ENCODE measurements at places on chromosomes 13 and 19. TPM values are rescaled to one million over a fixed set of nuclear protein-coding genes. Genes with fewer than 3 reads are reported as not detected.
A peak's percentile ranks its signal among the peaks of the same experiment; 100 is the strongest.

GRCh38 chr13:113468472-113469201, 15.3 kb upstream of the ADPRHL1 start:
- H3K27me3 ChIP-seq: no peaks in the 10 kb centered on the region
- H3K27ac ChIP-seq: no peak overlapping the region
- H3K36me3 ChIP-seq: peaks cover 54% of the 10 kb centered on the region
- DNase-seq: no peak
- no peaks in the 10 kb centered on the region for H3K4me1 ChIP-seq
- no peak overlapping the region for H3K4me3 ChIP-seq

DNA sequence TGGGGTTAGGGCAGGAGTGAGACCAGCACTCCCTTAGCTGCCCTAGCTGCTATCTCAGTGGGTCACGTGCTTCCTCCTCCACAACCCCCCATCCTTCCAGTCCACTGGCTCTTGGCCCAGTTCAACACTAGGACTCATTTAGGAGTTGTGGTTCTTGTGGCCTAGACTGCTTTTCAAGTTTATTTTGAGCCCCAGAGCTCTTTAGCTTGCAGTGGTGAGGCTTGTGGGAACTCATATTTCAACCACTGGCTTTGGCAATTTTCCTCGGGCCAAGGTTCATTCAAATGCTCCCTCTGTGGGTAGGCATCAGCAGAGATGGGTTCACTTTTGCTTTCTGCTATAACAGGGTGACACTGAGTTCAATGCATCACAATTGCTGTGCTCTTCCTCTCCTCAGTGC, 436.2 kb upstream of the SLITRK5 start:
- H3K36me3 ChIP-seq: no peaks in the 10 kb centered on the region
- no peak overlapping the region for H3K4me3 ChIP-seq
- no peaks in the 10 kb centered on the region for H3K27me3 ChIP-seq
- no peak overlapping the region for H3K27ac ChIP-seq
- DNase-seq: no peak

GRCh38 chr19:19566306-19566705, 28.2 kb downstream of the CILP2 start:
- DNase-seq: no peak
- H3K27me3 ChIP-seq: no peaks in the 10 kb centered on the region

DNA sequence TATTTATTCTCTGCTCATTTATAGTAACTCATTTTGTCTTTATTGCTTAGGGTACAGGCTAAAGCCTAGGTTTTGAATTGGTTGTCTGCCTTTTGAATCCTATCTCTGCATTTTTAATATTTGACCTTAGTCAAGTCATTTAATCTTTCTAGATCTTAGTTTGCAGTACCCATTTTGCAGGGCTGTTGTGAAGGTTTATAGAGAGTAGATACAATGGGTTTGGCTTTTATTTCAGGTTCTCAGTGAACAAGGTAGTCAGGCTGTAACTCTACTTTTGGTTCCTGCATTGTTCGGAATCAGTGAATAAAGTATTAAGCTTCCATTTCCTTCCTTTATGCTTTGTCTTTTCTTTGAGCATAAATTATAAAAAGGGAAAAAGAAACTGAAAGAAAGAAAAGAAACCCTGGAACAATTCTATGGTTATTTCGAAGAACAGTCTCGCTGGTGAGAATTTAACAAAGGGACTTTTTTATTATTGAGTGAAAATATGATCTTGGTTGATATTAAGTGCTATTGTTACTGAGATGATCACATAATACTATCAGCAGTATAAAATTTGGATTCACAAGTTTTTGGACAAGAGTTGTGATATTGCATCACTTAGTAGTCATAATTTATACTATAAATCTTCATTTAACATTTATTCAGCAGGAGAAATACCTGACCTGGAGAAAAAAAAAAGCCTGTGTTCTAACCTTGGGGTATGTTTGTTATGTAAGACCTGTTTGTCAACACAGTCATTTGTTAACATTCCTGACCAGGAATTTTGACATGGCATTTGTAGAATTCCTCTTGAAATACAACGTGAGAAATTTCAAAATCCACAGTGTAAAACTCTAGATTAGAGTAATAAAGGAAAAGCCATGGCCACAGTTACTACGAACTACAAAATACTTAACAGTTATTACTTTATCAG, 91.3 kb downstream of the ZMYM2 start:
- no peaks in the 10 kb centered on the region for H3K27me3 ChIP-seq
- H3K27ac ChIP-seq: peak overlapping the region; percentile 17
- H3K4me3 ChIP-seq: no peak overlapping the region
- peaks cover 53% of the 10 kb centered on the region for H3K36me3 ChIP-seq
- H3K4me1 ChIP-seq: peaks cover 14% of the 10 kb centered on the region

- H3K27ac ChIP-seq: peak overlapping the region; percentile 85
- DNase-seq: peak; percentile 49
- H3K36me3 ChIP-seq: peaks cover 26% of the 10 kb centered on the region
- H3K4me3 ChIP-seq: no peak overlapping the region
- H3K27me3 ChIP-seq: no peaks in the 10 kb centered on the region
- H3K4me1 ChIP-seq: peaks cover 28% of the 10 kb centered on the region
Measured at GRCh38 chr13:51770681-51771417, 33.1 kb downstream of the DHRS12 start.

DNA sequence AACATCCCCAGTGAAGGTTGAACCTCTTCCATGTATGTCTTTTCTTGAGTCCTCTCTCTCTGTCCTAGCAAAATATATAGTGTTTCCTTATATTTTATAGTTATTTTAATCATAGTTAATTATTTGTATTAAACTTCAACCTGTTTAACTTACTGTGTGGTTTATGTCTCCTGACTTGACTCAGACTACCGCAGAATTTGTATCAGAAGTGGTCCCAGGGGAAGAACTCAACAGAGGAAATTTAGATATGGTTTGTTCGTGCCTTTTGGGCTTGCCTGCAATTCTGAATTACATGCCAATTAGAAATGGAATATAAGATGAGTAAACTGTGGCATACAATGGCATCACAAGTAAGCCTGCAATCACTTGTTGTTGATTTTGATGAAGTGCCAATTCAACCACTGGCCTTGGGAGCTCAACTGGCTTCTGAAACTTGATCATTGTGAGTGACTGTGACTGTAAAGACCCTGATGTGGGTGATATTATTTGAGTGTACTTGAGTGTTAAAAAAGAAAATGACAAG, 1459.5 kb upstream of the PCDH20 start:
- no peak for DNase-seq
- no peak overlapping the region for H3K4me3 ChIP-seq
- no peaks in the 10 kb centered on the region for H3K36me3 ChIP-seq
- no peak overlapping the region for H3K27ac ChIP-seq
- H3K27me3 ChIP-seq: no peaks in the 10 kb centered on the region

- peak overlapping the region; percentile 90 for H3K27ac ChIP-seq
- H3K4me1 ChIP-seq: peaks cover 30% of the 10 kb centered on the region
- DNase-seq: no peak
- peaks cover 20% of the 10 kb centered on the region for H3K27me3 ChIP-seq
- H3K36me3 ChIP-seq: peaks cover 23% of the 10 kb centered on the region
Measured at GRCh38 chr19:41350735-41351338, 2.9 kb downstream of the TGFB1 start.

GRCh38 chr19:10625762-10626138, 397 bp downstream of the SLC44A2 start:
- H3K4me3 ChIP-seq: peak overlapping the region; percentile 64
- H3K36me3 ChIP-seq: peaks cover 23% of the 10 kb centered on the region
- DNase-seq: no peak

DNA sequence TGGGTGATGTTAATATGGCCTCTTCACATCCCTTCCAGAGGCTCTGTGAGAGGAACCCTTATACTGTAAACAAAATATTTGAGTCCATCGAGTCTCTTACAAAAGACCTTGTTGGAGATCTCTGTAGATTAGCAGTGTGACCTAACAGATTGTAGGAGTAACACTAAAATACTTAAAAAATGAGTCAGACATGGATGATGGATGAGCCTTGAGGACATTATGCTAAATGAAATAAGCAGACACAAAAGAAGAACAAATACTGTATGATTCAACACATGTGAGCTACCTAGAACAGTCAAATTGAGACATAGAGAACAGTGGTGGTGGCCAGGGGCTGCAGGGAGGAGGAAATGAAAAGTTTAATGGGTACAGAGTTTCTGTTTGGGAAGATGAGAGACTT, 152.2 kb upstream of the UBL3 start:
- no peak overlapping the region for H3K4me3 ChIP-seq
- H3K27ac ChIP-seq: no peak overlapping the region
- no peaks in the 10 kb centered on the region for H3K36me3 ChIP-seq
- H3K27me3 ChIP-seq: no peaks in the 10 kb centered on the region
- no peak for DNase-seq

- no peak overlapping the region for H3K27ac ChIP-seq
- no peaks in the 10 kb centered on the region for H3K4me1 ChIP-seq
- peaks cover 76% of the 10 kb centered on the region for H3K27me3 ChIP-seq
- H3K36me3 ChIP-seq: no peaks in the 10 kb centered on the region
Measured at GRCh38 chr13:112200200-112200599, 133.3 kb downstream of the SOX1 start.

- H3K4me3 ChIP-seq: no peak overlapping the region
- H3K27ac ChIP-seq: no peak overlapping the region
- peaks cover 93% of the 10 kb centered on the region for H3K4me1 ChIP-seq
- H3K36me3 ChIP-seq: peaks cover 97% of the 10 kb centered on the region
- no peaks in the 10 kb centered on the region for H3K27me3 ChIP-seq
Measured at GRCh38 chr19:41299755-41300089, 10.2 kb upstream of the CCDC97 start.

DNA sequence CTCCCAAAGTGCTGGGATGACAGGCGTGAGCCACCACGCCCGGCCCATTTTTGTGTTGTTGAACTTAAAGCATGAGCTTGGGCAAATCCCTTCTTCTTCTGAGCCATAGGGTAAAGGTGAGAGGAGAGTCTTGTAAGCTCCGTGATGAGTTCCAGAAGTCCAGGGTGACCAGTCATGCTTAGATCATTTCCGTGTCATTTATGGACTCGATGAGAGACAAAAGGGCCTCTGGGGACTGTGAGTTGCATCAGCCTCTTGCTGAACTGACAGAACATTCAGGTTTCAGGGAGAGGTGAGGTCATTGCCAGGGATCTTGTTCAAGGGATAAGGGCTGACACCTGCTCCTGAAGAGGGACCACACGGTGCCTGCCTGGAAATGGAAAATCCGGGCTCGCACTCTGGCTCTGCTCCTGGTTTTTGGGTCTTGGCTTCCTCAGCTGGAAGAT, 53.6 kb downstream of the GADD45B start:
- H3K27ac ChIP-seq: no peak overlapping the region
- peaks cover 4% of the 10 kb centered on the region for H3K4me1 ChIP-seq
- H3K4me3 ChIP-seq: no peak overlapping the region
- DNase-seq: no peak
- no peaks in the 10 kb centered on the region for H3K27me3 ChIP-seq

GRCh38 chr19:35013820-35014754, 14.0 kb downstream of the GRAMD1A start:
- H3K27me3 ChIP-seq: no peaks in the 10 kb centered on the region
- no peak overlapping the region for H3K27ac ChIP-seq
- no peak overlapping the region for H3K4me3 ChIP-seq
- H3K36me3 ChIP-seq: peaks cover 93% of the 10 kb centered on the region
- H3K4me1 ChIP-seq: peaks cover 25% of the 10 kb centered on the region

GRCh38 chr19:57816652-57817051, 1.9 kb upstream of the ZNF552 start:
- no peaks in the 10 kb centered on the region for H3K27me3 ChIP-seq
- H3K4me3 ChIP-seq: no peak overlapping the region
- peaks cover 13% of the 10 kb centered on the region for H3K36me3 ChIP-seq
- H3K27ac ChIP-seq: no peak overlapping the region

GRCh38 chr13:87094646-87095045, 576.5 kb upstream of the SLITRK5 start:
- no peak for DNase-seq
- H3K36me3 ChIP-seq: no peaks in the 10 kb centered on the region
- H3K27ac ChIP-seq: no peak overlapping the region
- H3K4me3 ChIP-seq: no peak overlapping the region
- no peaks in the 10 kb centered on the region for H3K27me3 ChIP-seq

GRCh38 chr13:112723771-112724170, 33.9 kb downstream of the ATP11A start:
- peaks cover 53% of the 10 kb centered on the region for H3K4me1 ChIP-seq
- no peaks in the 10 kb centered on the region for H3K36me3 ChIP-seq
- no peak overlapping the region for H3K4me3 ChIP-seq
- H3K27me3 ChIP-seq: no peaks in the 10 kb centered on the region
- no peak overlapping the region for H3K27ac ChIP-seq
- no peak for DNase-seq

GRCh38 chr13:23383151-23383550, 50.4 kb downstream of the SACS start:
- no peaks in the 10 kb centered on the region for H3K4me1 ChIP-seq
- DNase-seq: no peak
- no peak overlapping the region for H3K27ac ChIP-seq
- no peaks in the 10 kb centered on the region for H3K27me3 ChIP-seq
- no peaks in the 10 kb centered on the region for H3K36me3 ChIP-seq

- H3K27ac ChIP-seq: no peak overlapping the region
- no peak overlapping the region for H3K4me3 ChIP-seq
- H3K4me1 ChIP-seq: no peaks in the 10 kb centered on the region
Measured at GRCh38 chr13:74895042-74895796, 586.8 kb downstream of the TBC1D4 start.

DNA sequence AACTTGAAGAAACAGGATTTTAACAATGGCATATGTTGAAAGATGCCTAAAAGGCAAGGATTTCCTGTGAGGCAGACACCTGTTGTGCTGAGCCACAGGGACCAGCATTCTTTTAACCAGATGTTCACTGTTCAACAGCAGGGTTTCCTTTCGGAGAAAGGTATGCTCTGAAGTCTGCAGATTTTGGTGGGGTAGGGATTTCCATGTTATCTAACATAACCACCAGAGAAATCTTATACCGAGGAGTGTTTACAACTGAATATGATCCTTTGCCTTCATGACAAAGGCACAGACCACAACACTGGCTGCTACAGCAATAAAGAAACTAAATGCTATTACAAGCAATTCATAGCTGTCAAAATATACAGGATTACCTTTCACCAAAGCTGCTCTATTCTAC, 48.1 kb downstream of the MPHOSPH8 start:
- peaks cover 5% of the 10 kb centered on the region for H3K4me1 ChIP-seq
- no peak for DNase-seq
- no peak overlapping the region for H3K27ac ChIP-seq
- peaks cover 8% of the 10 kb centered on the region for H3K36me3 ChIP-seq

CYP4F2 gene
- not detected for total RNA-seq

MYPOP gene
- 7.1 TPM for total RNA-seq

ZNF57 gene
- total RNA-seq: 42.0 TPM

CHST8 gene
- total RNA-seq: 25.5 TPM

SYT3 gene
- total RNA-seq: not detected

CYP4F11 gene
- total RNA-seq: 20.0 TPM

KLK6 gene
- not detected for total RNA-seq

ERICH6B gene
- total RNA-seq: not detected

ZNF888 gene
- 7.5 TPM for total RNA-seq

RGS9BP gene
- not detected for total RNA-seq

CYP4F3 gene
- total RNA-seq: 23.2 TPM

CBY2 gene
- total RNA-seq: not detected
